ENCODE measurements at places on chromosomes 2 and 18.

GRCh38 chr18:54742659-54743604, 85.3 kb upstream of the RAB27B start:
- DNase-seq: no peak

- no peak for DNase-seq
Observed at GRCh38 chr2:175805442-175806124, 196.5 kb downstream of the LNPK start.

GRCh38 chr2:55759271-55759921, 65.8 kb upstream of the PNPT1 start:
- DNase-seq: no peak

DNA sequence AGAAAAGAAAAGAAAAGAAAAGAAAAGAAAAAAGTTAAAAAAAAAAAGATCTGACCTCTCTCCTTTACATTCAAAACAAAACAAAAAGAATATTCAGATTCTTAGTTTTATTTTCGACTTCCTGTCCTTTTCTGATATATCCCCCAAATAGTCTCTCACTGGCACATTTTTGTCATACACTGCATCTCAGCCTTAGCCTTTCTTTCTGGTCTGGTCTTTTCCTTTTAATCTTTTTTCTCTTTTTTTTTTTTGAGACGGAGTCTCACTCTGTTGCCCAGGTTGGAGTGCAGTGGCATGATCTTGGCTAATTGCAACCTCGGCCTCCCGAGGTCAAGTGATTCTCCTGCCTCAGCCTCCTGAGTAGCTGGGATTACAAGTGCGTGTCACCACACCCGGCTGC, 1.6 kb upstream of the RIOK3 start:
- DNase-seq: no peak

GRCh38 chr2:33570681-33571080, 28.4 kb downstream of the FAM98A start:
- DNase-seq: no peak

DNA sequence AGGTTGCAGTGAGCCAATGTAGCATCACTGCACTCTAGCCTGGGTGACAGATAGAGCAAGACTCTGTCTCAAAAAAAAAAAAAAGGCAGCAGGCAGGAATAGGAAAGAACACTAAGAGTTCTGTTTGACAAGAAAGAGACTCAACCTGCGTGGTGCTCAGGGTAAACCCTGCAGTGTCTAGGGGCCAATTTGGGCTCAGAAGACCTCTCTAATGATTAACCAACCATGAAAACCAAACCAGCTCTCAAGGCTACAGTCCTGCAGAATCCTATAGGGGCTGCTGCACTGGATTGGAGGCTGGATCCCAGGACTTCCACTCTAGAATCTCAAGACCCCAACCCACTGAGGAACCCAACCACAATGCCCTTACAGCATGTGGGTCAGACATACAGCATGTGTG, 2.4 kb downstream of the TRABD2A start:
- DNase-seq: no peak

- DNase-seq: no peak
Observed at GRCh38 chr18:77777163-77777562, 527.5 kb downstream of the GALR1 start.

GRCh38 chr2:197675711-197676188, 363 bp upstream of the RFTN2 start:
- DNase-seq: no peak

- no peak for DNase-seq
Observed at GRCh38 chr2:26457251-26457666, 20.7 kb downstream of the OTOF start.

DNA sequence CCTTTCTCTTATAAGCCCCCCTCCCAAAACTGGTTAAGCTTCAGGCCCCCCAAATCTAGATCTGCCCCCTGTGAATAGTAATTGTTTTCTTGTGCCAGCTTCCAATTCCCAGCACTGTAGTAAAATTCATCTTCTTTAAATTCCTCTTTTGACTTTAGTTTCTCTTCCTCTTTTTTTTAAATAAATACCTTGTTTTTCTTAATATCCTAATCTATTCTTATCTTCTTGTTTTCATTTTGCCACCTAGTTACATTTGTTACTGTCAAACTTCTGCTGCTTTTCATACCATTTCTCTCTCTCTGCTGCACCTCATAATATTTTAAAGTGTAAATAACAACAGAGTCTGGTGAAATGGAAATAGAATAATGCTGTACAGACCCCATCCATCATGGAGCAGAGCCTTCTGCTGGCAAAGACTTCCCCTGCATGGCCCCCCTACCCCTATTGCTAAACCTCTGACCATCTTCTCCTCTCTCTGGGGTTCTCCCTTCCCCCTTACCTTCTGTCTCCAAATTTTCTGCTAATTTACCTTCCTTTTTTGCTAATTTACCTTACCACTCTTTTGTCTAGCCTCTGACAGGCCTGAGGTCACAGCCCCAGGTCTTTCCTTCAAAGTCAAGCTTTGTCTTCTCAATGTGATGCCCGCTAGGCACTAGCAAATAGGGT, 94.9 kb upstream of the PAPOLG start:
- no peak for DNase-seq

- DNase-seq: no peak
Observed at GRCh38 chr2:186820303-186820702, 28.7 kb downstream of the ZSWIM2 start.

DNA sequence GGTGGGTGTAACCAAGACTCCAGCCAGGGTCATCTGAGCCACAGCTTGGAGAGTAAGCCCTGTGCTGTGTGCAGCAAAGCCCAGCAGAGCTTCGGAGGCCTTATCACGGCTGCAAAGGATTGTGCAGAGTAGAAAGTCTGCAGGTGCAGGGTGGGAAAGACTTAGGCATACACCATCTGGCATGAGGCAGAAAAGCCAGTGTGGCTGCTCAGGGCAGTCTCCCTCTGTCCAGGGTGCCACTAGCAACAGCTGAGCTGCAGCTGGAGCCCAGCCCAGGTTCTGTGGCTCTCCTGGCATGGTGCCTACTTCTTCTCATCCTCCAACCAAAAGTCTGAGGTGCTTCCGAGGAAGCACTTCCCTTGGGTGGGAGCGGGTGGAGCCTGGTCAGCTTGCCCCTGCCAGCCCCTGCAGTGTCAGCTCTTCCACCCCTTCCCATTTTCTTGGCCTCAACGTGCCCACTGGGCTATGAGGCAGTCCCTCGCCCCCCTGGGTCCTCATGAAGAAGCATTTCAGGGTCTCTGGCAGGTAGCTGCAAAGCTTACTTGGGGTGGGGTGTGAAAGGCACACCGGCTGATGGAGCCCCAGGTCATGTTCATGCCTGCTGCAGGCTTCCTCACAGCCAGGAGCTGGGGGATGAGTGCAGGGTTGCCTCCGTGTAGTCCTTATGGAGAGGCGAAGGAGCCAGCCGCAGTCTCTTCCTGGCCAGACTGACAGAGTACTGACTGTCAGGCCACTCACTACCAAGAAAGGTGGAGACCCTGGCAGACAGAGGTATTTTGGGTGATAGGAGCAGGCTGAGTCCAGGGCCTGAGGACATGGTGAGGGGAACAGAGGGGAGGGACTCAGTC, 4.8 kb downstream of the AMER3 start:
- DNase-seq: no peak

DNA sequence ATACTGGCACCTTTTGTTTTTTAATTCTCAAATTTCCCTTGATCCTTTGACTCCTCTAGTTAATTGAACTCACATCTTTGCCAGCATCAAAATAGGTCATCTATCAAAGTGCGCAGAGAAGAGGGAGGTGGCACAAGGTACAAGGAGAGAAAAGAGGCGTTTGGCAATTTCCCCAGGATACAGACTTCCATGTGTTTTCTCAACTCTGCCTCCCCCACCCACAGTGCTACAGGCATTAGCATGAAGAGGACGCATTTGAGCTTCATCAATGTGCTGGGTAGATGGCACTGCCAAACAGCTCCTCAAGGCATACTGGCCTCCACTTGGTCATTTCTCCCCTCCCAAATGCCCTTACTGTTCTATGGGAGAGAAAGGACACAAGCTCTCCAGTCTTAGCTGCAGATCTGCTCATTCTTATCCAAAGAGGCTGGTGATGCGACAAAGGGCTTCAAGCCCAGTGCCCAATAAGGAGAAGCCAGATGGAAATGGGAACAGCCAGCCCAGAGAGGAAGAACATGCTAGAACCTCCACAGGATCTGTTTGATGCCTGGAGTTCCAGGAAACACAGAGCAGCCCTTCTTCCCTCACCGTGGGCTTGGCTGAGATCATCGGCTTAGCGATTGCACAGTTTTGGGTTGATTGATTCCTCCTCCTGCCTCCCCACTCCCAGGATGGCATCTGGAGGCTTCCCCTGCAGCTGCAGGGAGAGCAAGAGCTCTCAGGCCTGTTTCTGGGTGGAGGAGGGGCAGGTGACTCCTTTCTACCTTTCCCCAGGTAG, 144.7 kb upstream of the SMAD2 start:
- DNase-seq: no peak

- DNase-seq: no peak
Observed at GRCh38 chr18:36162981-36163380, 24.3 kb upstream of the MOCOS start.

GRCh38 chr2:172050479-172051125, 34.7 kb upstream of the DLX1 start:
- DNase-seq: no peak

- no peak for DNase-seq
Observed at GRCh38 chr2:9885036-9885684, 41.9 kb downstream of the TAF1B start.

GRCh38 chr2:120842456-120843439, 107.1 kb downstream of the GLI2 start:
- DNase-seq: no peak

DNA sequence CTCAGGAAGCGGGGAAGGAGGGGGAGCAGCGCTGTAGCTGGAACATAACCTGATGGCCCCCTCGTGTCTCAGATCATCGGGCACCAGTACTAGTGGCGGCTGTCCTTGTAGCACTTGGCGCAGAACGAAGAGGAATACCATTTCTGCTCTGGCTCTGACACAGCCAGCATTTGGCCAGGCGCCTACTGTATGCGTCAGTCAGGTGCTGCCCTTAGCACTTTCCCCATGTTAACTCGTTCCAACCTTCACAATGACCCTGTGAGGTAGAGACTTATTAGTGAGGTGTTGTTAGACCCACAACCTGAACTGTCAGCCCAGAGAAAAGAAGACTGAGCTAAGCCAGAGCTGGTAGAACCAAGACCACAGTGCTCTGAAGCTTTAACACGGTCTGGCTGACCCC, 47.7 kb upstream of the EML6 start:
- no peak for DNase-seq

DNA sequence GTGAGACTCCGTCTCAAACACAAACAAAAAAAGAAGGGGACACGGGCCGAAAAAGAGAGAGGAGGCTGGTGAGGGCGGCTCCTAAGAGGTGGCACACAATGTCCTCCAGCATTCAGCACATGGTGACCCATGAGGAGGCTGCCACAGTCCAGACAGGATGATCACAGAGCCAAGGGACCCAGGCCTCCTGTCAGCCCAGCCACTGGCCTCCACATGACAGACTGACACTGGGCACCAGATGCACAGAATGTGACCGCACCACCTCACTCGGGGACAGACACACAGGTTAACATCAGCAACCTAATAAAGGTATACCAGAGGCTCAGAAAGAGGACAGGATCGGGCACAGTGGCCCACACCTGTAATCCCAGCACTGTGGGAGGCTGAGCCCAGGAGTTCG, 21.0 kb downstream of the PASK start:
- DNase-seq: no peak

DNA sequence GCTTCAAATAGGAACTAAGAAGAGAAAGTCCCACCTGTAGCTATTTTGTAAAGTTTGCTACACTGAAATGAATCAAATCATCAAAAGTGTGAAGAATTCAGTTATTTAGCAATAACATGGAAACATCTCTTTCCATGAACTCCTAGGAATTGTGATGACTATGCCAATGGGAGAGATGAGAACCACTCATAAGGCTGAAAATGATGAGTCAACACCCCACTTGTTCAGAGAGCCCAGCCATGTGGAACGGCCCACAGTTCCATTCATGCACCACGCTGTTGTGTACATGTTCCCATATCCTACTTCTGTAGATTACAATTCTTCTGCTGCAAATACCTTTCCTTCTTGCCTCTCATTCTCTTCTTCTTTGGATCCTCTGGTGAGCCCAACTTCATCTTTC, 645.5 kb upstream of the ID2 start:
- no peak for DNase-seq

DNA sequence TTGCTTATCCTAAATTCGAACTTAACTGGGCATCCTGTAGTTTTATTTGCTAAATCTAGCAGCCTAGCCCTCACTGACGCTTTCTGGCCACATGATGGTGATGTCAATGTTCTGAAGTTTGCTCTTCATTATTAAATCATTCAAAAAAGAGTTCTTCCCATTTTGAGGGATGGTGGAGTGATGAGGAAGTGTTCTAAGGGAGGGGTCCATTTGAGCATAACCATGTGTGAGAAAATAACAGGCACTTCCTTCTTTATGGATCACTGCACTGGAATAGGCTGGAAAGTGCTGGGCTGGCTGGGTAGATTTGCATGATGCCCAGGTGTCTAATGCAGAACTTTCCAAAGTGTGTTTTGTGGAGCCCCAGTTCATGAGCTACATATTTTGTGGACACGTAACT, 74.2 kb downstream of the TNFRSF11A start:
- no peak for DNase-seq

- no peak for DNase-seq
Observed at GRCh38 chr2:37809525-37809924, 115.6 kb upstream of the RMDN2 start.

GRCh38 chr18:43916984-43917383, 639.7 kb upstream of the SYT4 start:
- DNase-seq: no peak

DNA sequence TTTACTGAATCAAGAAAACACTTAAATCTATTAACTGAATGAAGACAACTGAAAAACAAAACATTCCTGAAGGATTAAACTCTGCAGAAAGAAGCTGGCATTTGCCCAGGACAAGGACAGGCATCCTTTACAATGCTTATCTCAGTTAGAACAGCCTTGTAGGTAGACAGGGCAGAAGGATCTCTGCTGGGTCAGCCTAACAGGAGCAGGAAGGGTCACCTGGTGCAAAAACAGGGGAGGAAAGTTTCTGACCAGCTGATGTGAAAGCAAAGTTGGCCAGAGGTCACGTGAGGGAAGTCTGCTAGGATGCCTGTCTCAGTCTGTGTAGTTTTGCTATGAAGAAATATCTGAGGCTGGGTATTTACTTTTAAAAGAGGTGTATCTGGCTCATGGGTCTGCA, 348.6 kb downstream of the ANAPC1 start:
- no peak for DNase-seq

Measured in stimulated activated CD4-positive, alpha-beta T cell treated with anti-CD3 and anti-CD28 coated beads, TNF-alpha, amount 100 ng/mL, for 1 hour (primary cell).